ENCODE measurements at places on chromosomes 5 and 9.

DNA sequence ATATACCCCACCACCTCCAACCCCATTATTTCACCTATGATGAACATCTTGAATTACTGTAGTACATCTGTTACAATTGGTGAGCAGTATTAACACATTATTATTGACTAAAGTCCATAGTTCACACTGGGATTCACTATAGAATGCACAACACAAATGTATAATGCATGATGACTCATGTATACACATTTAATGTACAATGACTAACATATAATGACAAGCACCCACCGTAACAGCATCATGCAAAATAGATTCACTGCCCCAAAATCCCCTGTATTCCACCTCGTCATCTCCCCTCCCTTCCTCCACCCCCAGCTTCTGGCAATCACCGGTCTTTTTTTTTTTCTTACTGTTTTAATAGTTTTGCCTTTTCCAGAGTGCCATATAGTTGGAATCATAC, 47.1 kb upstream of the NEK6 start:
- DNase-seq: peak; percentile 77

DNA sequence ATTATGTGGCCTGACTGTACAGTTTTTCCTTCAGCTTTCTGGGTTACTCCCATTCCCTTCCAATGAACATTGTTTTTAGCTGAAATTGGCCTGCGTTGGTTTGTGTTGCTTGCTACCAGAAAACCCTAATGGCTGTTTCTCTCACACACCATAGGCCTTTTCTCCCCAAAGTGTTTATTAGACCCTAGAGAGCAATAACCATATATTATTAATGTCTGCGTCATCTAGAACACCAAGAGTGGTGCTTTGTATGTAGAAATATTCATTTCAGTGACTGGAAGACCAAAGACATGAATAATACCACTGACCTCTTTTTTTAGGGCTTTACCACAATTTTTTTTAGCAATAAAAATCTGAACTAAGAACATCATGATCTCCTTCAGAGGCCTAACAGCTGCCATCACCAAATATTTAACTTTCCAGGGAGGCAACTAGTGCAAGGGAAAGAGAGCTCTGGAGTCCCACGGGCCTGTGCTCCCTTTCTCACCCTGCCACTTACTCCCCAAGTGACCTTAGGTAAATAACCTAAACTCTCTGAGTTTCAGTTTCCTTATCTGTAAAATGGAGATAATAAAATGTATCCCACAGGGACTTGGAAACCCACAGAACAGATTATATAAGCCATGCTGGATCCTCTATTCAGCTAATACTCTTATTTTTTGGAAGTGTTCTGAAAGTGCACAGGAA, 201.9 kb upstream of the ISL1 start:
- no peak for DNase-seq

DNA sequence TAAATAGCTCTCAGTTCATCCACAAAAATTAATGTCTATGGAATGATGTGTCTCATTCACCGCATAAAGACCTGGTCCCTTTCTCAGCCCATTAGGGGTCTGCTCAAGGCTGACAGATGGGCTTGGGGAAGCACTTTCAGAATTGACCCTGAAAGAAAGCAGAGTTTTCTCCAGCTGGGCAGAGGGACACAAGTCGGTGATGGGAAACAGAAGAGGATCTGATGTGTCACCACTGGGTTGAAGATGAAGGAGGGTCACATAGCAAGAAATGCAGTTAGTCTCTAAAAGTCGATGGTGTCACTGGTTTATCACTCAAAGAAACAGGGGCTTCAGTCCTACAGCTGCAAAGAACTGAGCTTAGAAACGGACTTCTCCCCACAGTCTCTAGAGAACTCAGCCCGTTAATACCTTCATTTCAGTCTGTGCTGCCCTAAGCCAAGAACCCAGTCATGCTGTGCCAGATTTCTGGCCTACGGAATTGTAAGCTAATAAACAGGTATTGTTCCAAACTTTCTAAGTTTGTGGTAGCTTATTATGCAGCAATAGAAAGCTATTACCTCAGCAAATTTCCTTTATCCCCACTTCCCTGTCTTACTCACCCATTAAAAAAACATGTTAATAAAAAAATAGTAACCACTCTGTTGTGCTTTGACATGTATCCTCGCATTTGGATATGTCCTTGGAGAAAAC, 64.6 kb downstream of the ADAMTS12 start:
- DNase-seq: no peak

- peak; percentile 61 for DNase-seq
Observed at GRCh38 chr9:121735065-121735792, 83.8 kb downstream of the DAB2IP start.

GRCh38 chr9:13215791-13216554, 63.5 kb downstream of the MPDZ start:
- no peak for DNase-seq

GRCh38 chr9:5489630-5490490, 20.5 kb upstream of the PDCD1LG2 start:
- DNase-seq: no peak

DNA sequence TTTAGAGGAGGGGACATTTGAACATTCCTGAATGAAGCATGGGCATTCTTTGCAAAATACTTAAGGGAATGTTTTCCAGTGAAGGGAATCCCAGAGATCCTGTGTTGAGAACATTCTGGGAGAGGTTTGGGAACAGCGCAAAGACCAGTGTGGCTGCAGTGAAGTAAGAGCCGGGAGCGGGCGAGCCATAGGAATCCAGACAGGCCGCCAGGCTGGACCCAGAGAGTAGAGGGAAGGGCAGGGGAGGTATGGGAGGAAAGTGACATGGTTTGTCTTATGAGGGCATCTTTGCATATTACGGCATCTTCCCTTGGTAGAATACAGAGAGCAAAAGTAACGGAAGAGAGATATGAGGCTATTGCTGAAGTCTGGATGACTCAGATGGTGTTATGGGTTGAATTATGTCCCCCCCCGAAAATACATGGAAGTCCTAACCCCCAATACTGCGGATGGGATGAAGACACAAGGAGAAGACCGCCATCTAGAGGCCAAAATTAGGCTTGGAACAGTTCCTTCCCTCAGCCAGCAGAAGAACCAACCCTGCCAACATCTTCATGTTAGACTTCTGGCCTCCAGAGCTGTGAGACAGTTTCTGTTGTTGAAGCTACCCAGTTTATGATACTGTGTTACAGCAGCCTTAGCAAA, 268.2 kb downstream of the MAST4 start:
- peak; percentile 8 for DNase-seq

GRCh38 chr5:74767579-74767913, 497 bp downstream of the NSA2 start:
- DNase-seq: peak; percentile 39

DNA sequence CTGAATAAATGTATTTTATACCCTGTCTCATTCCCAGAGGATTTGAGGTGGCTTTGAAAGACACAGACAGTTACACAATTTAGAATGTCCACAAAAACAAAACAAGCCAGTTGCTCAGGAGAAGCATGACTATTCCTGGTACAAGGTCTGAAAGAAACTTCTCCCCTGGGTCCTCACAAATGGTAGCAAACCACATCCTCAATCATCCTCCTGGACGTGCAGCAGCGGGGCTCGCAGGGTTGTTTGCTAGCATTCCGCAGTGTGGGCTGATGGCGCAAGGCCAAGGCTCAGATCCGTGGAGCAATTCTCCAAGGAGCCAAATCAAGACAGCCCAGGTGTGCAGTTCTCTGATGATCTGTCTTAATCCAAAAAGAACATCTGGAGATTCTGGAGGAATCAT, 210.3 kb downstream of the ACTL7B start:
- DNase-seq: no peak

GRCh38 chr5:67730917-67731474, 484.6 kb upstream of the PIK3R1 start:
- no peak for DNase-seq

DNA sequence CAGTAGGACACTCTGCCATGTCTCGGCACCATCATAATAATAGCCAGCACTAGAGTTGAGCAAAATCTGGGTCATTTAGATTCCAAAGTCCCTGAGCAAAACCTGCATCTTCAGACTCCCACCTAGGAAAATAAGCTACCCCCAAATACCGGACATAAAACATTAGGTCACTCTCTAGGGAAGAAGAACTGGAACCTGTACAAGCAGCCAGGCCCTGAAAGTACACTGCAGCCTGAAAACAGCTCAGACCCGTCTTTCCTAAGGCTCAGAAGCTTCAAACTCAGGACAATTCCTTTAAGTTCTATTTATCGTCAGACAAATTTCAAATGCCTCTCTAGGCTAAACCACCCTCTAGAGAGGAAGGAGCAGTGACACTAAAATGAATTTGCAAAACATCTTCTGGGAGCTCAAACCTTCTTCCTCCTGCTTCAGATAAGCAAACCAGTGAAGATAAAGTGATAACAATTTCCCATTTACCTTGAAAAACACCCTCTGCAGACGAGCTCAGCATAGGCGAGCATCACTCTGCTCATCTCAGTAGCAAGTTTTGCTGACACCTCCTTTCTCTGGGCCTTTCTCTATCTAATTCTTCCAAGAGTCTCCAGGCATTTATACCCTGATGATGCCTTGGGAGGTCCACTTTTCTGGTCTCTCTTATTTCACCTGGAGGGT, 34.0 kb downstream of the ADAM19 start:
- peak; percentile 29 for DNase-seq

GRCh38 chr9:89664010-89664409, 59.2 kb downstream of the GADD45G start:
- no peak for DNase-seq

GRCh38 chr9:14881006-14881405, 29.2 kb downstream of the FREM1 start:
- DNase-seq: no peak

- DNase-seq: no peak
Observed at GRCh38 chr9:129549684-129550083, 71.2 kb downstream of the C9orf50 start.

DNA sequence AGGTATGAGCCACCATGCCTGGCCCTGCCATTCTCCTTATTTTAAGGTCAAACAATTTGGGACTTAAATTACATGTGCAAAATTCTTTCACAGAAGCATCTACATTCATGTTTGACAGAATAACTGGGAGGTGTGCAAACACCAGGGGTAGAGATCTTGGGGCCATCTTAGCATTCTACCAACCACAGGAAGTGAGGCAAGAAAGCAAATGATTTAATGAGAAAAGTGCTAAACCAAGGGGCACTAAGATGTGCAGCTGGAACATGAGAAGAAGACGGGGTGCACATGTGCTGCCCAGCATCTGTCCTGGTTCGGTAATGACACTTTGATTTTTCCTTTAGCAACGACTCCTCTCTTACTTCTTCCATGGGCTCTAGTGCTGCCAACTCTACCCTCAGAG, 1.2 kb upstream of the F12 start:
- no peak for DNase-seq

GRCh38 chr9:134734270-134734669, 92.7 kb downstream of the COL5A1 start:
- no peak for DNase-seq

DNA sequence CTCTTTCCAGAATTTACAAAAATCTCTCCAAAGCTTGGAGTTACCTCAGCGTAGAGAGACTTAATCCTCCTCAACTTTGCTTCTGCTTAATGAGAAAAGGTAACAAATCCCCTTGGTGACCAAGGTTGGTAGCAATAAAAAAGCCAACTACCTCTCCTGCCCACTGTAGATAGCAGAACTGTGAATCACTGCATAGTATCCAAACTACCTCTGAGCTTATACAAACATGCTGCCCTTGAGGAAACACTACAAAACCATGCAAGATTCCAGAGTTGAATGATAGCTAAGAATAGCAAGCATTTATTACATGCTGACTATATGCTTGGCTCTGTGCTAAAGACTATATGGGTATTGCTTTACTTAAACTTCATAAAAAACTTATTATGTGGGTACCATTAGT, 2.8 kb upstream of the ADAMTS12 start:
- DNase-seq: no peak

Measured in GM12865 (cell line).